Stimulated activated CD4-positive, alpha-beta T cell treated with anti-CD3 and anti-CD28 coated beads, Interleukin-2, amount 100 ng/mL, for 48 hours (primary cell): ENCODE measurements at places on chromosomes 7 and 10.

GRCh38 chr10:8137726-8138125 is 83.2 kb downstream of the GATA3 start:
- DNase-seq: no peak

- no peak for DNase-seq
Measured at GRCh38 chr10:79563426-79563825, 3.2 kb upstream of the SFTPA2 start.

GRCh38 chr7:133794479-133794878 is 332.7 kb upstream of the LRGUK start:
- DNase-seq: no peak

DNA sequence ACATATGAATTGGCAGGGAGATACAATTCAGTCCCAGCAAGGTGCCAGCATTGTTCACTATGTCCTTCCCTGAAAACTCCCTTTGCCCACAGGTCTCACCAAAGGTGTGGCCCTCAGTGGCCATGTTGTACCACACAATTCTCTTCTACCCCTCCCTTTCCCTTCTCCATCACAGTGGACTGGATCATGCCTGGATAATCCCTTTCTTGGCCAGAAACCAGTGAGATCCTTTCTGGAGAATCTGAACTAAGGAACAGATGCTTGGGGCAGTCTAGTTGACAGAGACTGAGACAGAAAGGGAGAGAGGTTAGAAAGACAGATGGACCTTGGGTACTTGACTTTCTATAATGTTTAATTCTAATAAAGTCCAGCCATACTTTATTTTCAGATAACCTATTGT is 9.5 kb downstream of the NMT2 start:
- no peak for DNase-seq

GRCh38 chr10:18436902-18437301 is 214.5 kb downstream of the NSUN6 start:
- no peak for DNase-seq

DNA sequence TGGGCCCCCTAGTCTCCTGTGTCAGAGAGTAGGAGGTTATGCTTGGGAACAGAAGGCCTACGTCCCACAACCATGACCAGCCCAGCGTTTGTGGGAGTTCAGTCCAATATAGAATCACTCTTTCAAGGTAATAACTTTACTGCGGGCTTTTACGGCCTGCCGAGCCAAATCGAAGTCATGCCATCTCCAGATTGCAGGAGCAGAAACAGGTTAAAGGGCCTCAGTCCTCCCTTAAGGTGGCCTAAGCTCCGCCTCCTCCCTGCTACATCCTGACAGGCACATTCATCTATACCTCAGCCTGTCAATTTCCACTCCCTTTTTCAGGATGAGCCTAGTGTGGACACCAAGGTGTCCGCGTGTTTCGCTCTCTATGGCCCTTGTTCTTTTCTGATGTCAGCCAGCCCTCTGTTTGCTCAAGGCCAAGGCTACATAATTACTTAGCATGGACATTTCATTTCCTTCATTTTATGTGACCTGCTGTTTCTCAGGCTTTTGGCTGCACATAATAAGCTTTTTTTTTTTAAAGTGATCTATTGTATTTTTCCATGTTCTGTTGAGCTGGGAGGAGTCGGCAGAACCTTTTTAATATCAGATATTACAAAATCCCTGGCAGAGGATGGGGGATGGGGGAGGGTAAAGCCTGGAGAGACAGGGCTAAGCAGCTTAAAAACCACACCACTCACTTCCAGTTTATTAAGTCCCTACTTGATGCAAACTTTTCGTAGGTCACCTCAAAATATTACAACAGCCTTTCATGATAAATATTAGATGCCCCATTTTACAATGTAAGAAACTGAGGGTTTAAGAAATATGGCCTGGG is 84.6 kb downstream of the CACNB2 start:
- no peak for DNase-seq

DNA sequence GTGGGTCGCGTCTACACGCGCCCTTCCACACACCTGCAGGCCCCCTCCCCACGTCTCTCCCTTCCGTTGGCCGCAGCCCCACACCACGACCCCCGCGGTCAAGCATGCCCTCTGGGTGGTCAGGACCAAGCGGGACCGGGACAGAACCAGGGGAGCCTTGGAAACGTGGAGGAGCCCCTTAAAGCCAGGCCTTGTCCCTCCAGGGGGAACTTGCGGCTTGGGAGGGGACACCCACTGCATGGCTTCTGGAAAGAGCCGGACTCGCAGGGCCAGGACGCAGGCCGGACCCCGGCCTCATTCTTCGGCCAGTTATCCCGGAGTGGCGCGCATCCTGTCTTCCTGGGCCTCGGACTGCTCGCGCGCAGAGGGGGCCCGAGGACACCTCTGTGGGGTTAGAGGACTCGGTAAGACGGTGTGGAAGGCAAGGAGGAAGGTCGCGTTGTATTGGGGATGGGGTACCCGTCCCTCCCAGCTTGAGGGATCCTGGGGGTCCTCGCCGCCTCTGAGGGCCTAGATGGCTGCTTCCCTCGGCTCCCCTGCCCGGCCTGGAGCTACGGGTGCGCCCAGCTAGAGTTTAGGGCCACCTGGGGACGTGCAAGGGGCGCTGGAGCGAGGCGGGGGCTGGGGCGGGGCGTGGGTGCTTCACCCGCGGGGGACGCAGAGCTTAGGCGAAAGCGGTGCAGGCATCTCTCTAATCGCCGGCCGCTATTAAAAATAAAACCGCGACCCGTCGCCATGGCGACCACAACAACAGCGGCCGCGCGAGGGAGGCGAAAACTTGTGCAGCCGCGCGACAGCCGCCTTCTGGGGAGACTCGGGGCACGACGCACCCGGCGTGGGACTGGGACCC is 1.8 kb upstream of the PDGFA start:
- no peak for DNase-seq

DNA sequence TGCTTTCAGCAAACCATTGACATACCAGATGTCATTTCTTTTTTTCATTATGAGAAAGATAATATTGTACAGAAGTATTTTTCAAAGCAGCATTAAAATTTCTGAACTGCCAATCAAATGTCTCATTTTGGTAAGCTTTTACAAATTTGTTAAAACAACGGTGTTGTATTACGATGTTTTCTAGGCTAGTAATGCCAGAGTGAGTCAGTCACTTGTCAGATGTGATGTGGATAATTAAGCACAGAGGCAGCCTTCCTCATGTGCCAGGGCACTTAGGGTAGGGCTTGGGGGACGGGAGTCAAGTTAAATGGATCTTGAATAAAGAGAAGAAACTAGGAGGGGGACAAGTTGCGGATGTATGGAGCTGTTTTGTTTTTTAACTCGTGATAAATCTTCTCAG is 10.1 kb downstream of the PSTK start:
- DNase-seq: no peak

- DNase-seq: no peak
Measured at GRCh38 chr7:140992422-140992821, 22.3 kb downstream of the MRPS33 start.

DNA sequence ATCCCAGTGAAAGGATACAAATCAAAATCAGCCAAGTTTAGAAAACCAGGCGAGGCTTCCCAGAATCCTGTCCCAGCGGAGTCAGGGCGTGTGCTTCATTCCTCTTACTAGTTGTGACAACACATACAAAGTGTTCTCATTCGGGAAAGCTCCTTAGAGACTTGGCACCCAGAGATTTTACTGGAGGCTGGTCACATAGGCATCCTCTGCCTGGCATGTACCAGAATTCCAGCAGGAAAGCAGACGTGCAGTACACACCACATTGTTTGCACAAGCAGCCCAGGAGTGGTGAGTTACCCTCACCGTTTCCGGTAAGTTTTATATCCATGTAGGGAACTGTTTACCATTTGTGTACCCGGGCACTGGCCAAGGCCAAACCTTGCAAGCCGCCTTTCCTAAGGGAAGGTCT is 34.9 kb downstream of the MMRN2 start:
- no peak for DNase-seq

DNA sequence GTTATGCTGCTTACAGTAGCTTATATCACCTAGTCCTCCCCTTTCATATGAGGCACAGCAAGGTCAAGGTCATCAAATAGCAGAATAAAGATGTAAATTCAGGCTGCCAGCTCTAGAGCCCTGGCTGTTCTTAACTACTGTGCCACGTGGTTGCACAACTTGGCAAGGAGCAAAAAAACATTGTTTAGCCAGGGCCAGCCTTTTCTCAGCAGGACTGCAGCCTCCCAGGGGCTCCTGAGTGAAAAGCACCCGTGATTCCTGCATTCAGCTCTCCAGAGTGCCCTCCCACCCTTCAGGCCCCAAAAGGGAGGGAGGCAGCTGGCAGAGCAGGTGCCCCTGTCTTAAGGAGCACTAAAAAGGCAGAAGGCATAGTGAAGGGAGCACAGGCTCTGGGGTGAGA is 31.8 kb upstream of the TM9SF3 start:
- DNase-seq: no peak

- no peak for DNase-seq
Measured at GRCh38 chr7:27774717-27775328, 34.9 kb downstream of the TAX1BP1 start.

- DNase-seq: no peak
Measured at GRCh38 chr7:149872419-149873073, 1.2 kb upstream of the ATP6V0E2 start.

DNA sequence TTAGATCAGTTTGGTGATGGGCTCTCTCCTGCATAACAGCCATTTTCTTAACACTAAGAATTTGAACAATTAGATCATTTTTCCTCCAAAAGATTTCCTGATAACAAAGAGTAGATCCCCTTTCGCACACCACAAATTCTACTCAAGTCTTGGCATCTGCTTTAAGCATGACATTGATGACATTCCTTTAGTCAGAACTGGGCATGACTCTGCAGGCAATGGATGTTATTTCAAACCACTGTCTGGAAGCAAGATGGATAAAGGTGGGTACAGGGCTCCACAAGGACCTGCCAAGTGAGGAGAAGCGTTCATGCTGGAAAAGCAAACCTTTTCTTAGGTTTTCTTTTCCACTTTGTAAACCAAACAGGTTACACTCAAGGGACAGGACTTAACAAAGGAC is 123.5 kb downstream of the GLCCI1 start:
- DNase-seq: no peak
